ENCODE measurements at places on chromosomes 12 and 14. TPM values are rescaled to one million over a fixed set of nuclear protein-coding genes. Genes with fewer than 3 reads are reported as not detected.
A peak's percentile ranks its signal among the peaks of the same experiment; 100 is the strongest.

GRCh38 chr12:116196752-116197718 lies 80.5 kb downstream of the MED13L start:
- DNase-seq = no peak

GRCh38 chr12:132717011-132717410 lies 6.4 kb downstream of the PGAM5 start:
- DNase-seq = no peak

GRCh38 chr12:29309320-29309902 lies 71.6 kb downstream of the ERGIC2 start:
- DNase-seq = no peak

- DNase-seq = no peak
Measured at GRCh38 chr12:53754633-53755264, 3.0 kb upstream of the CISTR start.

DNA sequence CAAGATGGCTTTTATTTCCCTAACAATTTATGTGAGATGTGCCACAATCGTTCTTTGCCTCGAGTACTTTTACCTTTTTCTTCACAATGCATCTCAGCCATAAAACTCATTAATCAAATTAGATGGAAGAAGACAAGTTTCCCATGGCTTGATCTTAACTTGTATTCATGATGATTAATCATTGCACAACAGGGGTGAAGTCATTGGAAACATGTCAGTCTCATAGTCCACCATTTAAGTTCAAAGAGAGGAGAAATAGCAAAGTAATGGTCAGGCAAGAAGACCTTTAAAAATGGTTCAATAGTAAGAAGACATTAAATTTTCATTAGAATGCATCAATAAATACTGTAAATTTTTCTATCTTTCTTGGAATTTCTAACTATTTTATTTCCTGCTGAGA lies 136.3 kb downstream of the FOXG1 start:
- no peak for DNase-seq

CYP46A1 gene
- 2.5 TPM for polyA plus RNA-seq

DNA sequence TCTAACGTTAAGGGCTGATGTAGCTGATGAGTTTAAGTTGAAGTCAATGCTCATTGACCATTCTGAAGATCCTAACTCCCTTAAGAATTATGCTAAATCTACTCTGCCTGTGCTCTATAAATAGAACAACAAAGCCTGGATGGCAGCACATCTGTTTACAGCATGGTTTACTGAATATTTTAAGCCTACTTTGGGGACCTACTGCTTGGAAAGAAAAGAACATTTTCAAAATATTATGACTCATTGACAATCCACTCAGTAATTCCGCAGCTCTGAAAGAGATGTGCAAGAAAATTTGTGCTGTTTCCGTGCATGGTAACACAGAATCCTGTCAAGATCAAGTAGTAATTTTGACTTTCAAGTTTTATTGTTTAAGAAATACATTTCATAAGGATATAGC lies 35.0 kb upstream of the NAV3 start:
- DNase-seq = no peak

DNA sequence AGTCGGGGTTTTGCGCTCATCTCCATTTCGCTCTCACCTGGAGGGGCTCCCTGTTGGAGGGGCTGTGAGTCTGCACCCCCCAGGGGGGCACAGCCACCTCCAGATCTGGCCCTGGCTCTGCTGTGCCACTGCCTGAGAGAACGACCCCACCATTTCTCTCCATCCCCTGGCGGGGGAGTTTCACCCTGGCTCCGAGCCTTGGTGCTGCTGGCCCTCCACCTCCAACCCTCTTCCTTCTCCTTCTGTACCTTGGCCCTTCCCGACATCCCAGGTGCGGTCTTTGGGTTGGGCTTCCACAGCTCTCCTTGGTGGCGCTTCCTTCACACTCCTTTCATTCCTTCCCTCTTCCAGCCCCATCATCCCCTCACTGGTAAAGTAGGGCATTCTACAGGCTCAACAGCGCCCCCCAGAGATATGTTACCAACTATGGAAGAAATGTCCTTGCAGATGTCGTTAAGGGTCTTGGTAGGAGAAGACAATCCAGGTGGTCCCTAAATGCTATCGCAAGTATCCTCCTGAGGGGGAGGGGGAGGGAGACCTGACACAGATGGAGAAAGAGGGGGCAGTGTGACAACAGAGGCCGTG lies 16.3 kb downstream of the SERPINA1 start:
- DNase-seq = no peak

DNA sequence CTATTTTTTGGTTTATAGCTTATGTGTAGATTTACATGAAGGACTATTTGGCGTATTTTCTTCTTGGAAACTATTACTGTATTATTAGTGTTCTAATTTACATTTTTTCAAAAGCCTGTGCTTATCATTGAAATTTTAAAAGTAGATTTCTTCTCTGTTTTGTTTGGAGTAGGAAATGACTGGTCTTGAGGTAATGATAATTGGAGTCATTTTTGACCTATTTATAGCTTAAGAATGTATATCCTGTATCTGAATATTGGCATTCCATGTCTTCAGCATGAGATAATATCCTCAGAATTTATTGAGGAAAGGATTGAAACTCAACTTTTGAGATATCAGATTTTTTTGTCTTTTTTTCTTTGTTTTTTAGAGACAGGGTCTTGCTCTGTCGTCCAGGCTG lies 193.4 kb downstream of the ERC1 start:
- DNase-seq = no peak

DNA sequence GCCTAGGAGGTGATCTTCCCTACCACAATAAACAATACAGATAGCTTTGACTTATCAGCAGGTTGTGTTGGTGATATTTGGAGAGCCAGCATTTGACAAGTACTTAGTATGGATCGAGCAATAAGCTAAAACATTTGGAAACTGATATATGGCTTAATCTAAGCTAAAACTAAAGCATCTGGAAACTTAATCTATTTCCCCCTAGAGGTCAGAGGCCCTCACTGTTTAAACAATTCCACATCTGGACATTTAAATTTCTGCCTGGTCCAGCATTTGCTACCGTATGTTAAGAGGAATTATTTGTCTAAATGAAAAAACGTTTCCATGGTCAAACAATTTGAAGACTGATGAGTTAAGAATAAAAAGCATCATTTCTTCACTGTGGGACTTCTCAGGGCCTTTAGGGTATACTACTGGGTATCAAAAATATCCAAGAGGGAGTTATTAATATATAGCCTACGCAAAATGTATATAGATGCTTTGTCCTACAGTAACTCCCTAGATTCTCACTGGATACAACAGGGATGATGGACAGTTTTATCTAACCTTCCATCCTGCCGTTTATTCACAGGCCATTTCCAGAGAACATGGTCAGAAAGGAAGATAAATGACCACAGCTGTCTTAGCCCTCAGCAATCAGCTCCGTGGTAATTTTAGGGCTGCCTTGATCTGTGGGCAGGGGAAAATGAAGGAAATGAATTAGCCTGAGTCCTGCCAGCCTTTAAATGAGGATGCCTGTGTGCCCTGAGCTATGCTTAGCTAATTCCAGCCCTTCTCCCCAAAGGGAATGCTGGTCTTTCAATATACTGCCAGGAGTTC lies 135.4 kb upstream of the NUDT4 start:
- peak; percentile 18 for DNase-seq

GRCh38 chr12:110927546-110927945 lies 7.2 kb upstream of the MYL2 start:
- DNase-seq = no peak

RFLNA gene
- 0.82 TPM for polyA plus RNA-seq

DNA sequence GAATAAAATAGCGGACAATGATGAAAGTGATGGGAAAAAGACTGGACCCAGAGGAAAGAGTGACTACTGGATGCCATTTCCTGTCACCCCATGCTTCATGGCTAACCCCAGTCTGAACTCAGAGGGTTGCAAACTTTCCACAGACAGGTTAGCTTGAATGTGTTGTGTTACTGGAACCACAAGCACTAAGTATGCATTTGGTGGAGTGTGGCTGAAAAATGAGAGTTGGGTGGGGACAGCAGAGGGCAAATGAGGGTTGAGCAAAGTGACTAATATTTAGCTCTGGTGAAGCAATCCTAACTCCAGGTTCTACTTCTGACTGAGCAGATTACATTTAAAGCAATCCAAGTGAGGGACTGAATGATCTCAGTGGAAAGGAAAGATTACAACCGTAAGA lies 1.6 kb downstream of the SLC16A7 start:
- no peak for DNase-seq

DNA sequence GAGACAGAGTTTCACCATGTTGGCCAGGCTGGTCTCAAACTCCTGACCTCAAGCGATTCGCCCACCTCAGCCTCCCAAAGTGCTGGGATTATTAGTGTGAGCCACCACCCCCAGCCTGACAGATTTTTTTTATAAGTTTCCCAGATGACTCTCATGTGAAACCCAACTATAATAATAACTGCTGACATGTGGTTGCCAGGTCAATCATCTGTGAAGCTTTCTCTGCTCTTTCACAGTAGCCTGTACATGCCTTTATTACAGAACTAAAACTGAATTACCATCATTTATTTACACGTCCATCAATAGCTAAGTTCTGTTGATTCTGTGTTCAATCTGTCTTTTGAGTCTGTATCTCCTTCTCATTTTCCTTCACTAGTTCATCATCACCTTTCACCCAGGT lies 218.5 kb downstream of the RPS29 start:
- DNase-seq = no peak

DNA sequence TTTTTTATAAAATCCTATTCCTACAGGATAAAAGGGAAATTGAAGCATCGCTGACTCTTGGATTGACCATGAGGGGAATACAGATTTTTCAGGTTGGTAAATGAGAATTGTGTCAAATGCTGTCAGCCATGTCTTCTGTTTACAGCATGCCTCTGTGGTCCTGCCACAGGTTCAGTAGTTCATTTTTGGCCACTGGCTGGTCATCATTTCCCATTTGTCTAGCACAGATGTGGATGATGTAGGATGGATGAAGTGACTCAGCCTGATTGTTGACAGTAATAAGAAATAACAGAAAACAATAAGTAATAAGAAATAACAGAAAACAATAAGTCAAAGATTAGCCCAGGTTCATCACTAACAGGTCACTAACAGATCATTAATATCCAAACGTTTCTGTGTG lies 59.8 kb downstream of the FRMD6 start:
- DNase-seq = no peak

DNA sequence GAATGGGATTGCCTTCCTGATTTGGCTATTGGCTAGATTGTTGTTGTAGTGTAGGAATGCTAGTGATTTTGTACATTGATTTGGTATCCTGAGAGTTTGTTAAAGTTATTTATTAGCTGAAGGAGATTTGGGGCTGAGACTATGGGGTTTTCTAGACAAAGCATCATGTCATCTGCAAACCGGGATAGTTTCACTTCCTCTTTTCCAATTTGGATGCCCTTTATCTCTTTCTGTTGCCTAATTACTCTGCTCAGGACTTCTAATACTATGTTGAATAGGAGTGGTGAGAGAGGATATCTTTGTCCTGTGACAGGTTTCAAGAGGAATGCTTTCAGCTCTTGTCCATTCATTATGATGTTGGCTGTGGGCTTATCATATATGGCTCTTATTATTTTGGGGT lies 265.7 kb upstream of the MGAT4C start:
- no peak for DNase-seq

- DNase-seq = no peak
Measured at GRCh38 chr14:65476942-65477318, 64.4 kb downstream of the FUT8 start.

NANOG gene
- not detected for polyA plus RNA-seq

- DNase-seq = no peak
Measured at GRCh38 chr14:65187421-65188049, 85.2 kb upstream of the MAX start.

- DNase-seq = no peak
Measured at GRCh38 chr14:91284146-91284790, 39.8 kb upstream of the GPR68 start.

- peak; percentile 65 for DNase-seq
Measured at GRCh38 chr12:69475237-69475975, 5.2 kb downstream of the FRS2 start.

ZDHHC22 gene
- polyA plus RNA-seq = not detected

- no peak for DNase-seq
Measured at GRCh38 chr14:56452940-56453339, 126.7 kb upstream of the TMEM260 start.

GRCh38 chr12:85179680-85180270 lies 100.2 kb upstream of the ALX1 start:
- DNase-seq = peak; percentile 48

DNA sequence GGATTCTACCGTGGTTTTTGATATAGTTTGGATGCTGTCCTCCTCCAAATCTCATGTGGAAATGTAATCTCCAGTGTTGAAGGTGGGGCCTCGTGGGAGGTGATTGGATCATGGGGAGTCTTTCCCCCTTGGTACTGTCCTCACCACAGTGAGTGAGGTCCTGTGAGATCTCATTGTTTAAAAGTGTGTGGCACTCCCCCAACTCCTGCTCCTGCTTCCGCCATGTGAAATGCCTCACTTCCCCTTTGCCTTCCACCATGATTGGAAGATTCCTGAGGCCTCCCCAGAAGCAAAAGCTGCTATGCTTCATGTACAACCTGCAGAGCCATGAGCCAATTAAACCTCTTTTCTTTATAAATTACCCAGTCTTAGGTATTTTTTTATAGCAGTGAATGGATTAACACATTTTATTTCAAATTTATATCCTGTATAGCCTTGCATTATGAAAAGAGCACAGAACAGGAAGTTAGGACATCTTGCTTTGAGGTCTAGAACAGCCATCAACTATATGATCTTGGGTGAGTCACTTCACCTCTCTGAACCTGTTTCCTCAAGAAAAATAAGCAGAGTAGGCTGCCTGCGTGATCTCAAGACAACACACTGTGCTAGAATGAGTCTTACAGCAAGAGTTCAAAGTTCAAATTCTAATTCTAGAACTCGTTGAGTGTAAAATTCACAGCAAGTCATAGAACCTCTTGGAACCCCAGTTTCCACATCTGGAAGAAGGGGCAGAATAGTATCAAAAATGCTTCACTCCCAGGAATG lies 160.9 kb upstream of the EEA1 start:
- DNase-seq = no peak

- DNase-seq = no peak
Measured at GRCh38 chr12:33649992-33650391, 210.4 kb upstream of the SYT10 start.

- no peak for DNase-seq
Measured at GRCh38 chr14:37512173-37512572, 82.9 kb downstream of the FOXA1 start.

SYCP3 gene
- 0.54 TPM for polyA plus RNA-seq

- peak; percentile 85 for DNase-seq
Measured at GRCh38 chr12:116547955-116548501, 11.2 kb upstream of the MAP1LC3B2 start.

- no peak for DNase-seq
Measured at GRCh38 chr12:123954647-123955350, 17.8 kb downstream of the CCDC92 start.

GRCh38 chr12:42936991-42937390 lies 347.4 kb upstream of the PRICKLE1 start:
- DNase-seq = no peak

- peak; percentile 43 for DNase-seq
Measured at GRCh38 chr12:69991690-69992288, 166.8 kb downstream of the MYRFL start.

- DNase-seq = no peak
Measured at GRCh38 chr12:124496584-124496983, 70.8 kb downstream of the NCOR2 start.

GRCh38 chr14:34461334-34462131 lies 507 bp downstream of the SPTSSA start:
- DNase-seq = peak; percentile 77

RPS6KL1 gene
- 3.7 TPM for polyA plus RNA-seq

GRCh38 chr14:65156568-65157366 lies 54.5 kb upstream of the MAX start:
- DNase-seq = no peak

- DNase-seq = peak; percentile 11
Measured at GRCh38 chr14:77607741-77608302, 8.6 kb downstream of the SPTLC2 start.
